ENCODE measurements at places on chromosomes 1 and 21.

DNA sequence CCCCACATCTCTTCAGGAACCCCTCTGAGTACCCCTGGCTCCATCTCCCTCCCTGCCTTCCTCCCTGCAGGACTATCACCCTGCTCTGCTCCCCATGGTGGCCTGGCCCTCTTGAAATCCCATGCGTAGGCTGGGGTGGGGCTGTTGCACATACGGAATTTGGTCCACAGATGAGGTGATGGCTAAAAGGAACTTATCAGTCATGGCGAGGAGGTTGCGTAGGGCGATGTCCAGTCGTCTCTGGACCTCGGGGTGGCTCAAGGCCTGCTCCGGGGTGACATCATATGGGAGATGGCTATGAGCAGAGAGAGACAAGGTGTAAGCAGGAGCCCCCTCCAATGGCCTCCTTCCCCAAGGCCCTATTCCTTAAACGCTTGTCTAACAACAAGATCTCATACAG, 35.3 kb downstream of the IQGAP3 start:
- DNase-seq: no peak

- DNase-seq: peak; percentile 31
Measured at GRCh38 chr1:58844176-58844575, 60.3 kb upstream of the JUN start.

- DNase-seq: peak; percentile 71
Measured at GRCh38 chr1:225845571-225846259, 35.8 kb downstream of the EPHX1 start.

DNA sequence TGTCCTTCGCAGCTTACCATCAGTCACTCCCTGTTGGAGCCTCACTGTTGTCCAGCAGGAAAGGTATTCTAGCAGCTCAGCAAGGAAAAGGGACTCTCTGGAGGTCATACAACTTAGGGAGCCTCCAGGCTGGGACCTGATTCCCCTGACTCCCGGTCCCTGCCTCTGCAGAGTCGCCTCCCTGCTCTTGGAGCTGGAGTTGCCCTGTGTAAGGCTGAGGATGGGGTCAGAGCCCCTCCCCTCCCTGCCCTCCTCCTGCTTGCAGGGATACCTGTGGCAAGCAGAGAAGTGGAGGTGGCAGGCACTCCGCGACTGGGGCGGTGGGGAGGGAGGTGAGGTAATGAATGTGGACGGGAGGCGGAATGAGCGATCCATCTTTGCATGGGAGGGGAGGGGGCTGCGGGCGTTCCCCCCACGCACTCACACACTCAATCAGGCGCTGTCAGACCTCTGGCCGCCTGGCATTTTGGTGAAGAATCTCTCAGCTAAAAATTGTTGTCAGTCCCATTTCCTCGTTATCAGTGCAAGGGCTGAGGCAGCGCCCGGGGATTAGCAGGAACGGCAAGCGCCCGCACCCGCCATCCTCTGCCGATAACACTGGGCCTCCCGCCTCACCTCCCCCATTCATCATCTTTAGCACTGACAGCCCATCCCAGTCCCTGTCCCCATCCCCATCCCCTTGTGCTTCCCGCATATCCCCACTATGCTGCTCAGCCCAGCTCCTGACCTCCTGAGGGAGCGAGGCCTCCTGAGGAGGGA, 64.3 kb downstream of the TMEM53 start:
- DNase-seq: no peak

GRCh38 chr1:224623310-224623714, 7.2 kb downstream of the CNIH3 start:
- DNase-seq: peak; percentile 67

DNA sequence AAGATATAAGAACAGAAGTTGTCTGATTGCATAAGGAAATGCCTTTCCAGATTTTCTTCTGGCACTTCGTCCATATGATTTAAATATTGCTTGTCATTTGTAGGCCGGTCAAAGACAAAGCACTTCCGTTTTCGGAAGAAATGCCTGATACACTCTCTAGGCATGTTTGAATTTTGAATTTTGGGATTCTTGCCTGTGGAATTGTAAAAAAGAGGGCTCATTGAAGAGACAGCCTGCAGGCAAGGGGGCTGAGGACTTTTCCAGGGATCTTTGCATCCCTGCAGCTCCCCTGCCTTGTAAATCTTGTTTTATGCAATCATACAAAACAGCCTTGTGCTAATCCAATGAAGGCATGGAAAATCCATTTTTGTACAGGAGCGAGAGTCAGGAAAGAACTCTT, 7.4 kb downstream of the GBP4 start:
- peak; percentile 28 for DNase-seq

DNA sequence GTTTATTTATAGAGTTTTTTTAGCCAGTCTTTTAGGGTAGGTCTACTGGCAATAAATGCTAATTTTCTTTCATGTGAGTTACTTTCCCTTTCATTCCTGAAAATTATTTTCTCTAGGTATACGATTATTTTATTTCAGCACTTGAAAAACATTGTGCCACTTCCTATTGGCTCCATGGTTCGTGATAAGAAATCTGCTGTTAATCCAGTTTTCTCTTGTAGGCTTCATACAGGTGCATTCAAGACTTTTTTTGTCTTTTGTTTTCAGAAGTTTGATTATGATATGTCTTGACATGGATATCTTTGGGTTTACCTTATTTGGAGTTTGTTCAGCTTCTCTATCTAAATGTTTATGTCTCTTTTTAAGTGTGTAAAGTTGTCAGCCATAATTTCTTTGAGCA, 148.3 kb downstream of the HS2ST1 start:
- DNase-seq: no peak

- no peak for DNase-seq
Measured at GRCh38 chr1:92425617-92426016, 61.1 kb downstream of the GFI1 start.

DNA sequence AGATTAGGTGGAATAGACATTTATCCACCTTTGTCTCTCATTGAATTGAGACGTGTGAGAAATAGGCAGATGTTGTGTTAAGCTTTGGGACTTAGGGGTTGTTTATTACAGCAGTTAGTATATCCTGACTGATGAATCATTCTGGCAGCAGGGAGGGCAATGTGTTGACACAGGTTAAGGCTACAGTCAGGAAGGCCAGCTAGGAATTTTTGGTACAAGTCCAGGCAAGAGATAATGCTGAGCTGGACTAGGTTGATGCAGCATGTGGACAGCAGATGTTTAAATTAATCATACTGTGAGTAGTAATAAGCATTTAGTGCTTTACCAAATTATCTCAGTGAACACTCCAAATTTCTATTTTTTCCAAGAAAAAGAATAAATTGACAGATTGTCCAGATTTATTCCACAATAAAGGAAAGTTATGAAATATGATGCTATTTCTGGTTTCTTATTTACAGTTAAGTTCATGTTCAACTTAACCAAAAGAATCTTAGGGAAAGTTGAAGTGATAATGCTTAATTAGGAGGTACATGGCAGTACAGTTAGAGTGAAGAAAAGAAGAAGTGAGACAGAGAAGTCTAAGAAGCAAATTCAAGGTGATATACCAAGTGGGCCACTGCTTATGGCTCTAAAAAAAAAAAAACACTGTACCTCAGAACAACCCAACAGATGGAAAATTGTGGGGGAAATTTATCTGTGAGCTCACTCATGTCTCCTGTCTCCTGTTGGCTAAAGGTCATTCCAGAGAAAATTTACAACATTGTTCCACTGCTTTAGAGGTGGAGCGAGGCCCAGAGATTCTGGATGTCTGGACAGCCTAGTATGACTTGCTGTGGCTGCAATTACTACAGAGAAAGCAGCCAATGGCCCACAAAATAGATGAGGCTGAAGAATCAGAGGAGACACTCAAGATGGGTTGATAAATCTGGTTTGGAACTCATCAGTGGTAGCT, 102.7 kb upstream of the C21orf91 start:
- DNase-seq: peak; percentile 91

DNA sequence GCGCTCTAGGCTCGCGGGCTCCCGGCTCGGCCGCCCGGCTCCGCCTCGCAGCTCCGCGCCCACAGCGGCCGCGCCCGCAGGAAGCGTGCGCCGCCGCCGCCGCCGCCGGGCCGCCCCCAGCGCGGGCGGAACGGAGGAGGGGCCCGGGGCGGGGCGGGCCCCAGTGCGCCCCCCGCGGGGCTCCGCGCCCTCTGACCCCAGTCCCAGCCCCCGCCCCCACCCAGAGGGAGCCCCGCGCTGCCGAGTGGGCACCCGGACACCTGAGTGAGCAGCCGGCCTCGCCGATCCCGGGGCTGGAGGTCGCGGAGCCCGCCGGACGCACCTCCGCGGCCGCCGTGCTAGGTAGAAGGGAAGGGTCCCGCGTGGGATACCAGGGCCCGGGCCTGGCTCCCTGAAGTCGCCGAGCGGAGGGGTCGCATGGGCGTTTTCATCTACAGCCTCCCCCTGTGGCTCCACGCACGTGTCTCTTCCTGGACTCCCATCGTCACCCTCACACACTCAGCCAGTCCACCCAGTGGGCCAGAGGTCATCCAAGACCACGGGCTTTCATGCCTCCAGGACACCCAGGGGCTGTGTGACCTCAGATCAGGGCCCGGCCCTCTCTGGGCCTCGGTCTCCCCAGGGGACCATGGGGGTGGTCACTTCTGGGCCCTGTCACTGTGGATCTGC, at the start of gene SDC3:
Gene SDC3, minus strand, starts transcription at position 63 of the 669 bp plus-strand sequence. CDS start 172 bp downstream, outside the sequence.
- peak; percentile 45 for DNase-seq

DNA sequence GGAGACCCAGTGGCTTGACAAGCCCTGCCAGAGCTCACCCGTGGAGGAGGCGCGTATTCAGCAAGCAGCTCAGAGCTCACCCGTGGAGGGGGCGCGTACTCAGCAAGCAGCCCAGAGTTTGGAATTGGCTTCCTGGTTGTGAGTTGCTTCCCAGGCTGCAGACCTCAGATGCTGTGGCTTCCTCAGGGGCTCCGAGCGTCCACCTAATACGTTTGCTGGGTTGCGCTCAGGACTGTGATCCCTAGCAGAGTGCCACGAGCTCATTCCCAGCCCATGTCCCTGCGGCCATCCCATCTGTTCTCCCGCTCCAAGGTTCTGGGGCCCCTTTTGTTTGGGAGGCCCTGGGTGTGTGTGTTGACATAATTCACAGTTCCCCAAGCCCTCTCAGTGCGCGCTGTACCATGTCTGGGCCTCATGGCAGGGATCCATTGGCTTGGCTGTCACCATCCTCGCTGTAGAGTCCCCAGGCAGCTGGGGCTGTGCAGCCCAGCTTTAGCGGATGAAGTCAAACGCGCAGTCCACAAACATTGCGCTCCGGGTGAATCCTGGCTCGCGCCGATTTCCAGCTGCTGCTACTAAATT, 3.6 kb downstream of the AJAP1 start:
- no peak for DNase-seq

GRCh38 chr1:183272390-183272848, 86.4 kb downstream of the LAMC2 start:
- DNase-seq: peak; percentile 86

DNA sequence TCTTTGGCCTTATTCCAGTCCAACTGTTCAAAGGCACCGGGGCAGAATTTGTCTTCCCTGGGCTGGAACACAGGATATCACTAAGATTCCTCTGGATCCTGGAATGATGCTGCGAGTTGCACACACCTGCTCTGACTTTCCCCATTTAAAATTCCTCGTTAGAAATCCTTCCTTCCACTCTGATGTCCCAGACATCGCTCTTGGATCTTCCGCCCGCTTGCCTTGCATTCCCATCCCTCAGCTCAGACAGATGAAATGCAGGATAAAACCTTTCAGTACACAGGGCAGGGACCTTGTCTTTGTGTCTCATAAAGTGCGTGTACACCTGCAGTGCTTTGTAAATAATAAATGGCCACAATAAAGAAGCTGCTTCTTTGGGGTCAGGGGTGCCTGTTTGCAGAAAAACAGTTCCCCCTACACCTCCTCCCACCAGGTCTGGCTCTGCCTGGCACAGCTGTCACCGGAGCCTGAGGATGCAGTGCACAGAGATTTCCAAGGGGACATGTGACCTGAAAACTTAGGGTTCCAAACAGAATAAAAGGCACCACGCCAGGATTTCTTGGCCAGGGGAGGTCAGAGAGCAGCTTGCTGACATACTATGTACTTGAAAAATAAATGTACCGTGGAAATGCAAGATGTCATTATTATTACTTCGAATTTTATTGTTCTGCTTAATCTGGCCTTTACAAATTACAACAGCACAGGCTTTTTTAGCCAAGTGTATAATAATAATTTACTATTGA, 62.9 kb upstream of the SYT6 start:
- no peak for DNase-seq

- no peak for DNase-seq
Measured at GRCh38 chr1:52569449-52570210, 16.7 kb upstream of the TUT4 start.

GRCh38 chr1:43354936-43355335, 3.8 kb upstream of the CDC20 start:
- no peak for DNase-seq

GRCh38 chr1:3360646-3361257, 93.7 kb upstream of the ARHGEF16 start:
- no peak for DNase-seq

- peak; percentile 90 for DNase-seq
Measured at GRCh38 chr1:25694167-25695007, 77.8 kb downstream of the MAN1C1 start.

DNA sequence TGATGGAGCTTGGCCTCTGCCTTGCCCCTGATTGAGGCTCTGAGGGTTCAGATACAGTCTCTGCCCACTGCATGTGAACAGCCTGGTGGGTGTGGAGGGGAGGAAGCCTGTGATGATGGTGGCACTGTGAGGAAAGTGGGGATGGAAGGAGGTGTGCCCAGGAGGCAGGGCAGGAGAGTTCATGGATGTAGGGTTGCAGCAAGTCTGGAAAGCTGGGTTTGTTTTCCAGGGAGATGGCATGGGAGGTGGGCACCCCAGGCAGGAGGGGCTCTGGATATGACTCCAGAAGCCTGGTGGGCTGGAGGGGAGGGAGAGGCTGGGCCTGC, 63.2 kb downstream of the ADARB1 start:
- DNase-seq: no peak

GRCh38 chr21:46000182-46000730, 18.7 kb downstream of the COL6A1 start:
- no peak for DNase-seq

DNA sequence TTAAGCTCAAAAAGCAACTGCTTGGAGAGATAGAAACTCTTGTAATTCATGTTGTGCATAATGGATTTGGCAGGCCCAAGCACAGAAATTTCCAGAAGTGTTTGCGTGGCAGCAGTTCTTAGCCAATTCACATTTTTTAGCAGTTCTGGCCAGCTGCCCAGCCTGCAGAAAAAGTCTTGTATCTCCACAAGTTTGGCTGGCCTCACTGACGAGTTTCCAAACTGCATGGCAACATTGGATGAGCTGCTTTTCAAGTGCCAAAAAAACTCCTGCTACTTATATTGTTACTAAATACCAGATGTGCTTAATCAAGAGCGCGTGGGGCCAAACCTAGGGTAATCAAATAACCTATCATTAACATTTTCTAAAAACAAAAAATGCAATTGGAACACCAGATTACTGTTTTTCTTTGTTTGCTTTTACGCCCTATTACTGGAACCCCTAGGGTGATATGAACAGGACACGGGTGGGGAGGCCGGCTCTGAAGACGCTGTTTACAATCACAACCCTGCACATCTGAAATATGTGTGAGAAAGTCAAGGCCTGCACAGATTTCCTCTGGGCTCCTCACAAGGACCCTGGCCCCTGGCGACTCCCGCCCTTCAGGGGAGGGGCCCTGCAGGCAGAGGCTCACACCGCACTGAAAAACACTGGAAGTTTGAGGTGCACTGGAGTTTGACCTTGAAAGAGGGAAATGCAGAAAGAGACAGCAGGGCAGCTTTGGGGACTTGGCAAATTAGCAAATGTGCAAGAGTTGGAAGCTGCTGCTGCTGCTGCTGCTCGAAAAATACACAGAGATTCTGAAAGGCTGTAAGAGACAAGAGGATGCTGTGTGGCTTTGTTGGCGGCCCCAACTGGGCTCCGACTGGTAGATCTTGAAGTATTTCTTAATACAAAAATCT, 55.2 kb upstream of the TARBP1 start:
- peak; percentile 99 for DNase-seq

GRCh38 chr1:234701737-234702341, 91.9 kb upstream of the IRF2BP2 start:
- DNase-seq: no peak

Data from fibroblast of skin of abdomen (primary cell).